Progenitor cell of endocrine pancreas (in vitro differentiated cells): ENCODE measurements at places on chromosomes 7 and 10.

- no peak for DNase-seq
These were observed 63.2 kb downstream of the MKI67 start for GRCh38 chr10:128062881-128063563.

DNA sequence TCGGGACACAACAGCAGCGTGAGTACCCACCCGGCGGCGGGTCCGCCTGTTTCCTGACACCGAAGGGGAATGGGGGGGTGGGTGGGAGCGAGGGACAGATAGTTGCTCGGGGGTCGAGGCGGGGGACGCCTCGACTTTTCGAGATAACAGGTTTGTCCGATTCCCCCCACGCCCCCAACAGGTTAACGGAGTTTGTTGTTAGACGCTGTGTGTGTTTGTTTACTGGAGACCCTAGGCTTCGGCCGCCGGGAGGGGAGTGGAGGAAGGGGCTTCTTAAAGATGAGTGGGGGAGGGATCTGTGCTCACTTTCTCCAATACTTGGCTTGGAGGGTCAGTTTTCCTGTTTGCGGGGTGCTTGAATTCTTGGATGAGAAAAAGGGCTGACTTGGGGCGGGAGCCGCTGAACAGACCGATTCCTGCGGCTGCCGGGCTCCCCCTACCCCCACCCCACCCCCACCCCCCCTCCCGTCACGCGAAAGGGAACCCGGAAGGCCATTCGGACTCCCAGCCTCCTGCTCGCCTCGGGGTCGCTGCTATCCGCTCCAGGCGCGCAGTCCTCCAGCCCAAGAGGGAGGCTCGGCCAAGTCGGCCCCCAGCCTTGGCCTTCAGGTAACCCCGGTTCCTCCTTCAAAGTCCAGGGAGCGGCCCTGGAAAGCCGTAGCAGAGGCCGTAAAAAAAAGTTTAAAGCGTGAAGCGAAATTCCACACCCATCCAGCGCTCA, 1.0 kb downstream of the SORCS3 start:
- DNase-seq: no peak

DNA sequence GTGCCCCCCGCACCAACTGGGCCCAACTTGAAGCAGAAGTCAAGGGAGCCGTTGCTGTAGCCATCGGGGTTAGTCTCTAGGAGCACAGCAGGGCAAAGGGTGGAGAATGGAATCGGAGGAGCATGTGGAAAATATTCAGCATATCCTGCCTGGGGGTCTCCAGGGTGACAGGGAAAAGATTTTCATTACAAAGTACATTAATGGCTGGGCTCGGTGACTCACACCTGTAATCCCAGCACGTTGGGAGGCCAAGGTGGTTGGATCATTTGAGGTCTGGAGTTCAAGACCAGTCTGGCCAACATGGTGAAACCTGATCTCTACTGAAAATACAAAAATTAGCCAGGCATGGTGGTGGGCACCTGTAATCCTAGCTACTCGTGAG, 53.8 kb upstream of the ABLIM1 start:
- DNase-seq: no peak

DNA sequence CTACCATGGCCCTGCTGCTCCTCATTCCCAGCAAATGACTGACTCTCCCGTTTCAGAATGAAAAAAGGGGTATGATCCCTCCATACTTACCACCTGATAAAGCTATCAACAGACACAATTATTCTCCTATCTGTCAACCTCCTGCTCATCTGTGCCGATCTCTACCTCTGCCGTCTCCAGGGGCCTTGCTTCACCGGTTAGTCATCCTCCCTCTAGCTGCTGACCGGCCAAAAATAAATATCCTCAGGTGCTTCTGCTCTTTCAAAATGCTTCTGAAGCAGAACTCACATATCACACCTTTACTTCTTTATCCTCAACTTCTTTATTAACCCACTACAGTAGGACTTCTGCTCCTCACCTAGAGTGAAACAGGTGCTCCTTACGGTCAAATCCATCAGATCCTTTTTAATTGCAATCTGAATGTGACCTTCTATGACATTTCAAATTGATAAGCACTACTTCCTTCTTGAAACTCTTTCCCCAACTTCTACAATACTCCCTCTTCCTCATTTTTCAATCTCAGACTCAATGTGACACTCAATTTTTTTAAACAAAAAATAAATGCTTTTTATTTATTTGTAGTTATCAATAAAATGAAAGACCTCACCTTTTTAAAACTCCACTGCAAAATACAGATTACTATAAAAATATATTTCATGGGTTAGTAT, 63.2 kb downstream of the LMBR1 start:
- no peak for DNase-seq

DNA sequence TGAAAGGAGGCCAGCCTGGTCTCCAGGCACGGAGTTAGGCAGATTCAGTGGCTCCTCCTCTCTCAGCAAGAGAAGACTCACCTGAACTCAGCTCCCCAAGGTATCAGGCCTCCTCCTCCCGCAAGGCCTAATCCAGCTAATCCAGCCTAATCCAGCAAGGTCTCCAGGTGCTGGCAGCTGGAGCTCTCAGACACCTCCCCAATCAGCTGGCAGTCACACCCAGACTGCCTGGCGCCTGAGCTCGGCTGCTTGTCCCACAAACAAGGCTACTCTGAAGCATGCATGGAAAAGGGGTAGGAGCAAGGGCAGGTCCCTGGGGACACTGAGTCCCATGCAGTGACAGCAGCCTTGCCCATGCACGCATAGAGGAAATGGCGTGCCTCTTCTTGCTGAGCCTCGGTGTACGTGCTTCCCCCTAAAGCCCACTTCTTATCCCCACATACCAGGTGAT, 3.3 kb upstream of the OPN4 start:
- no peak for DNase-seq

DNA sequence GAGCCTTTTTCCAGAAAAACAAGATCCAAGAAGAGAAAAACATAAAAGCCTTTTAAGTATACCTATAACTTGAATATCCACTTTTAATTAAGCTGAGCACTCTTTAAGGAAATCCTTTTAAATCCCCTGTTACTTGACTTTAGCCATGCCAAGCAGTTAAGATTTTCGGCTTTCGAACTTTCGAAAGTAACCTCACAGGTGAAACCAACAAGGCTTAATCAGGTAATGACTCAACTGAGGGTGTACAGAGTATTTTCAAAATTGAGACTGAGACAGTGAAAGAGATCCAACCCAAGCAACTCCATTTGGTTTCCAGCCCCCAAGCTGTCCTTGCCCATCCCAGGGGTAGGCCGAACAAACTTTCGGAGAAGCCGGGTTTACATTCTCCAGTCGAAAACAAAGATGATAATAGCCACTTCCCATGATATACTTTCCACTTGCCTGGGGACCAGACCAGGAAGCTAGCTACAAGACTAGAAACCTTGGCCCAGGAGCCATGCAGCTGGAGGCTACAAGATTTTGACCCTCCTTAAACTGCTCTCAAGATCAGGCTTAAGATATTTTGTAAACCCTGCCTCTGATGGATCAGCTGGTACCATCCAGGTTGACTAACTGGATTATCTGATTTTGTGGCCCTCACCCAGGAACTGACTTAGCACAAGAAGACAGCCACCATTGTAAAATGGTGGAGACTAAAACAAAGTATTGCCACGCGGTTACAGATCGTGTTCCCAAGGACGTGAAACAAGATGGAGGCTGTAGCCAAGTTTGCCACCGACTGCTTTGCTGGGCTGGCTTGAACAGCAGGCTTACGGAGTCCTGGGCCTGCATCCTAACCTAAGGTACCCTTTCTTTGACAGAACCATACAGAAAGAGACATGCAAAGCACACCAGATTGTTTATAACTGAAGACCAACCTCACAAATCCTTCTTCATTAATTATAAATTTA, 32.3 kb downstream of the C1GALT1 start:
- no peak for DNase-seq

GRCh38 chr10:31635415-31636065, 293.1 kb downstream of the ARHGAP12 start:
- DNase-seq: no peak

DNA sequence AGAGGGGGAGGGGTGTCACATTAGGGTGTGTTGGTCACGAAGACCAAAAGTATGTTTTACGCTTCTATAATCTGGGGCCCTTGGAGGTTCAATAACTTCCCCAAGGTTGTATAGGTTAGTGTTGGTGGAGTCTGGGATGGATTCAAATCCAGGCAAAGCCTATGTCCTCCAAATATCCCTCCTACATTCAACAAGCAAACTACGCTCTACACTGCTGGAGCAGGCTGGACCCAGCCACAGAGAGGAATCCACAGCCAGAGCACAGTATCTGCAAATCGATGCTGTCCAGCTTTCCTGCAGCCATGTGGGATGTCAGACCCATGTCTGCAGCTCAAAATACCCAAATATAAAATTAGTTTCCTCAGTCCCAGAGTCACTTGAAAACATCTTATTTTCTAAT, 198.0 kb downstream of the COBL start:
- DNase-seq: no peak

DNA sequence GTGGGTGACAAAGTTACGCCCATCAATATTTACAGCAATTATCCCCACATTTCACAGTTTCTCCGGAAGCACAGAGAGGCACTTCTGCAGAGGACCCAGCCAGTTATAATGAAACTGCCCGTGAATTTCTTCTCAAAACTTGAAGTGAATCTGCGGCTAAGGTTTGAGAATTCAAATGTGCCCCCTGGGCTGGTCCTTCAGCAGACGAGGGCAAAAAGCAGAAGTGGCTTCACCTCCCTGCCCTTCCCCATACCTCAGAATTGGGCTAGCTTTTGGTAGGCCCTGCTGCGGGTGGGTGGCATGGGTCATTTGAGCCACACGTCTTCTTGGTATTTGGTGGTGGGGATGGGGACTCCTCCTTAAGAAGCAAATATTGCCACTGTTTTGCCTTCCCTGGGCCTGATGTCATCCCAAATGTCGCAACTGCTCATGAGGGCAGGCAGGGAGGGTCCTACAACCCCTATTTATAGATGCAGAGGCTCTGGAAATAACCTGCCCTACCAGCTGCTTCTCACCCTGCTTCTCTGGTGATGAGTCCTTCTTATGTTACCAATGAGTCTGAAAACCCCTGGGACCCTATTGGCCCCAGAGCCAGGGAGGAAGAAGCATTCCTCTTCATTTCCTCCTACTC, 16.6 kb upstream of the WDFY4 start:
- no peak for DNase-seq

GRCh38 chr10:30056767-30057355, 2.5 kb downstream of the JCAD start:
- DNase-seq: no peak

- no peak for DNase-seq
These were observed 23.3 kb upstream of the SMARCD3 start for GRCh38 chr7:151271699-151272355.

DNA sequence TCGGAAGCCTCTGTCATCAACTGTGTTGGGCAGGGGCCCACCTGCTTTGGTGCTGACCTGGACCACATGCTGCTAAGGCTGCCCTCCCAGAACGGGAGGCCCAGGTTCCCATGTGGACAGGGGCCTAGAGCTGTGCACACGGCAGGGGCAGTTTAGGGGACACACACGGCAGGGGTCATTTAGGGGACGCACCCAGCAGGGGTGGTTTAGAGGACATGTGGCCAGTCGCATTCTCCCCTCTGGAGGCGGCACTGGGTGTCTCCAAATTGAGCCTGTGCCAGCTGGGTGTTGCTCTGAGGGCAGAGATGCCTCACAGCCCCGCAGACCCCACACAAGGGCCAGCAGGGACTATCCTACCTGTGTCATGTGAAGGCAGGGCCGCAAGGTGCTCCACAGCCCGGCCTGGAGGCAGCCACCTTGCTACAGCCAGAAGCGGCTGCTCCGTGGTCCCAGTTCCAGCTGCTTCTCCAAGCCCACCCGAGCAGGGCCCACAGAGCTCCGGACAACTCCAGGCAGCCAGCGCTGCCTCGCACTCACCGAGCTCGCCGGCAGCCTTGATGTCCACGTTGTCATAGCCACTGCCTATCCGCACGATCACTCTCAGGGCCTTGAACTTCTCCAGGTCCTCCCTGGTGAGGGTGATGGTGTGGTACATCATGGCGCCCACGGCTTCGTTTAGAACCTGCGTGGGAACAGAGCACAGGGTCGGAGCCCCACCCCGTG, 60.7 kb downstream of the ZRANB1 start:
- DNase-seq: no peak

DNA sequence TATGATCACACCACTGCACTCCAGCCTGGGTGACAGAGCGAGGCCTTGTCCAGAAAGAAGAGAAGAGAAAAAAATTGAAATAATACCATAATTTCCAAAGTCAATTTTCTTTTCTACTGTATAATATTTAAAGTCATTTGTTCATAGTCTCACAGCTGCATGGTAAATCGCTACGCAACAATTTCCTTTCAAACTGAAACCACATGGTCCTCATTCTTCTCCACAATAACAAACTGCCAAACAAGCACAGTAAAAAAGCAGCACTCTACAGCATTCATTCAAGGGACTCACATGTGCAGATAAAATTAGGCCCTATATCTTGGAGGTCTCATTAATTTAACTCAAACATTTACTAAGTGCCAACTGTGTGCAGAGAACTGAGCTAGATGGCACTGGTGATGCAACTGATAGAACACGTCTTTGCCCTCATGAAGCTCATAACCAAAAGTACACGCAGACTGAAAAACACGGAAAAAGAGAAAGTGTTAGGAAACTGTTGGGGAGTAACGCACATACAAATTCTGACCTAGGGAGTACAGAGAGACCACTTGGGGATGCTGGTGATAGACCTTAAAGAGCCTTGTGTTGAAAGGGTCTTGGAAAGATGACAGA, 68.4 kb upstream of the SRRM3 start:
- DNase-seq: no peak

DNA sequence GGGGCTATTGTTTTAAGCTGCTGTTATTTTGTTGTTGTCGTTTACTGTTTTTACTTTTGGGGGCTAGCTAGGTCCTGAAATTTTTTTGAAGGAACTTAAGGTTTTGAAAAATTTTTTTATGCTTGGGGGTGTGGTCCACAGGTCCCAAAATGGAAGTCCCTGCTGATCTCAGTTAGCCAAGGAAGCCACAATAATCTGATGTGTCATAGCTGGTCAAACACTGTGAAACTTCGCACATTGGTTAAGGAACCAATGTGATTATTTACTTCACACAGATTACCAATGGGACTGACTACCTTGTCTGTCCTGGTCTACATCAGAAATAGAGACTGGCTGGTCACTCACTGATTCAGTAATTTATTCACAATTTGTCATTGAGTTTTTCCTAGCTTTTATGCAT, 29.5 kb upstream of the HYCC1 start:
- no peak for DNase-seq

GRCh38 chr10:113752553-113752952, 1.1 kb downstream of the PLEKHS1 start:
- no peak for DNase-seq

- DNase-seq: no peak
These were observed 564.3 kb downstream of the GATA3 start for GRCh38 chr10:8618834-8619233.

DNA sequence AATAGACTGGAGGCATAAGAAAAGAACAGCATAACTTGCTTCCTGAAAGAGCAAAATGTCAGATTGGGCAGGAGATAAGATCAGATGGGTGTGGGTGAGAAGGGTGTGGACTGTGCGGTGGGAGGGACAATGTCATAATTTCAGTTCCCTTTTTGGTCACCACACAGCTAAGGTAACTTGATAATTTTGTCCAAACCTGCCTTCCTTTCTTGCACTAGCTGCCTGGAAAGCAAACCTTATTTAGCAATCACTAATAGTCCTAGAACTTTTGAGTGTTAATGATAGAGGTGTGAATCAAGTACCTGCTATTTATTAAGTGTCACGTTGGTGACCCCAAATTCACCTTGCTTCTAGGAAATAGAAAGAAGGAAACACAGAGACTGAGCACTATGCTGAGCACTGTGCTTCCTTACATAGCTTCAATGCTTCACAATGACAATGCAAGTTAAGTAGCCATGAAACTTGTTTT, 72.4 kb upstream of the SP4 start:
- DNase-seq: no peak

GRCh38 chr10:35963685-35964084, 321.6 kb upstream of the FZD8 start:
- DNase-seq: no peak
